GM12878 (cell line): ENCODE measurements at places on chromosomes 3 and 15.
A peak's percentile ranks its signal among the peaks of the same experiment; 100 is the strongest.

- no peak overlapping the region for H3K4me3 ChIP-seq
- DNase-seq, result no peak
- no peaks in the 10 kb centered on the region for H3K36me3 ChIP-seq
- no peak overlapping the region for H3K27ac ChIP-seq
- no peaks in the 10 kb centered on the region for H3K27me3 ChIP-seq
These were observed 6.2 kb downstream of the FRMD4B start for GRCh38 chr3:69379661-69380060.

GRCh38 chr3:126473292-126474168 lies 2.2 kb downstream of the ZXDC start:
- DNase-seq, result no peak
- H3K4me1 ChIP-seq, result peaks cover 9% of the 10 kb centered on the region; the same call in 1 of the 2 replicates
- H3K27me3 ChIP-seq, result no peaks in the 10 kb centered on the region
- peaks cover 9% of the 10 kb centered on the region for H3K36me3 ChIP-seq
- H3K4me3 ChIP-seq, result peak overlapping the region; percentile 64
- peak overlapping the region; percentile 31 for H3K27ac ChIP-seq

DNA sequence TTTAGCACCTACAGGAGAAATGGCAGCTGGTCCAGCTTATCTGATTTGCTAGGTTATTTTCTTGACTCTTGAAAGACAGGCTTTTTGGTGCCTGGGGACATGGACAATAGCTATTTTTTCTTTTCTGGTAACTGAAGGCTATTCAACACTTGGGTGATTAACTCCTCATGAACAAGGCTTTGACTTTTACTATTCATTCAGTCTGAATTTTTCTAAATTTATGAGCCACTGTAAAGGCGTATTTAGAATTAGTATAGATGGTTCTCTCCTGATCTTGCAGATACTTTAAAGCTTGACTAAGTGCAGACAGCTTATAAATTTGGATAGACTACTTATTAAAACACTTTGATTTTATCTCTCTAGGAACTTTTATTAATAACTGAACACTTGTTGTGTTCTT lies 18.4 kb upstream of the GFM1 start:
- H3K27ac ChIP-seq, result no peak overlapping the region
- H3K4me1 ChIP-seq, result no peaks in the 10 kb centered on the region
- DNase-seq, result no peak
- H3K4me3 ChIP-seq, result no peak overlapping the region

DNA sequence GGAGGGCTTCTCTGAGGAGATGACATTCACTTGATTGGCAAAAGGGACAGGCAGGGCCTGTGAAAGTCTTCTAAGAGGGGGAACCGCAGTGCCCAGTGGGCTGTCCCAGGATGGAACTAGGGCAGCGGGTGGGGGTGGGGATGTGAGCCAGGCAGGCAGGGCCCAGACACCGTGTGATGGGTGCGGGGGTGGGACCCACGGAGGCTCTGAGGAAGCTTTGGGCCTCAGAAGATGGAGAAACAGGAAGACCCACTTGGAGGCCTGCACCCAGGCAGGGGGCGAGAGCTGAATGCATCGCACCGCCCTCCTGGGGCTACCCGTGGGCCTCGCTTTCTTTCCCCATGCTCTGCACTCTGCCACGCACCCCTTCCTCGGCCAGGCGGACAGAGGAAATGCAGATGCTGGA lies 32.9 kb upstream of the ACAD9 start:
- H3K36me3 ChIP-seq, result no peaks in the 10 kb centered on the region
- no peak overlapping the region for H3K27ac ChIP-seq
- DNase-seq, result no peak
- H3K27me3 ChIP-seq, result no peaks in the 10 kb centered on the region

GRCh38 chr15:66655997-66656396 lies 46.0 kb upstream of the SMAD6 start:
- no peaks in the 10 kb centered on the region for H3K4me1 ChIP-seq
- no peaks in the 10 kb centered on the region for H3K36me3 ChIP-seq
- no peak for DNase-seq
- H3K27ac ChIP-seq, result no peak overlapping the region

DNA sequence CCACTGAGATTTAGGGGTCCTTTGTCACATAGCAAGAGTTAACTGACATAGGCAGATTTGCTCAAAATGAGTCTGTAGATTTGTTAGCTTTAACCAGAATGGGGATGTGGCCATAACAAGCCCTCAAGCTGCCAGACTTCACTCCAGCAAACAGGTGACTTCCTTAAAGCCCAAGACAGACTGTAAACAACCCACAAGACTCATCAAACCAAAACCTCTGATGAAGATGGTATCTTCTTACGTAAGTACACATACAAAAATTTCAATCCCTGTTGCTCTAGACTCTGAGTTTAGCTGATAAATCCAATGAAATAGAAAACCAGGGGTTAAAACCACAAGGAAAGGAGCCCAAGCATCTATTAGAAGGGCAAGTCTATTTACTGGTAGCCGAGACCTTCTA lies 18.2 kb upstream of the ZBTB20 start:
- no peak overlapping the region for H3K4me3 ChIP-seq
- no peaks in the 10 kb centered on the region for H3K27me3 ChIP-seq
- DNase-seq, result no peak

- no peaks in the 10 kb centered on the region for H3K36me3 ChIP-seq
- H3K27me3 ChIP-seq, result no peaks in the 10 kb centered on the region; the same call in 1 of the 2 replicates
- H3K4me1 ChIP-seq, result 0 out of 2 replicates have a peak, but pooled peaks cover 4% of the 10 kb centered on the region
- DNase-seq, result no peak
These were observed 2.4 kb upstream of the AP3B2 start for GRCh38 chr15:82712036-82712435.

- no peaks in the 10 kb centered on the region for H3K36me3 ChIP-seq
- no peaks in the 10 kb centered on the region for H3K27me3 ChIP-seq
- no peak overlapping the region for H3K27ac ChIP-seq
- H3K4me1 ChIP-seq, result no peaks in the 10 kb centered on the region
- no peak overlapping the region for H3K4me3 ChIP-seq
These were observed 94.5 kb downstream of the CFAP20DC start for GRCh38 chr3:58955308-58955707.

DNA sequence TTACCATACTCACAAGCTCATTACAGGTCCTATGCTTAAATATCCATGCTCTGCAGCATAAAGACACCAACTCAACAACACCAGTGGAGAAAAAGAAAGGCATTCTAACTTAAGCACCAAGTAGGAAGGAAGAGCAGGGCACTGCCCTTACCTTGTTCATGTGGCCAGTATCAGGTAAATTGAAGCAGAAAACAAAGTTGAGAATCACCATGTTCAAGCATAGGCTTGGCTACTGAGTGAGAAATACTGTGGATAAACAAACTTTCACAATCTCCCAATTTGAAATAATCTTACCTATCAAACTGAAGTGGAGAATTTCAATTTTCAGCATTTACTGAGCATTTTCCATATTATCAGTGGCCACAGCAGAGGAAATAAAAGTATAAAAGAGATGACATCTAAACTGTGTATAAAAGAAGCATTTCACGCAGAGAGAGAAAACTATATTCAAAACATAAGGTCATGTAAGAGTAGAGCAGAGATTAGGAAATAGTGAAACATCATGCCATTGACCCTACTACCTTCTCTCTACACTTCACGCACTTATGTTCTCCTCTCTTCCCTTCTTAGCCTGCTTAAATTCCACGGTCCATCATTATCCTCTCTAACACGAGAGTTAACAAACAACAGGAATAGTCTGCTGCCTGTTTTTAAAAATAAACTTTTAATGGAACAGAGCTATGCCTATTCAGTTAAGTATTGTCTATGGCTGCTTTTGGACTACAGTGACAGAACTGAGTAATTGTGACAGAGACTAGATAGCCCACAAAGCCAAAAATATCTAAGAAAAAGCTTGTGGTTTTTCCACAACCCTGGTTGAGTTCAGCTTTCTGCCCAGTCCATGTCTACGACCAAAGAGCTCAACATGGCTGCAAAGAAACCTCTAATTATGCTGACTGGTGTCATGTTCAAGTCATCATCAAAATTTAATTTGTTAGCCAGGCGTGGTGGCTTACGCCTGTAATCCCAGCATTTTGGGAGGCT lies 142.5 kb downstream of the NR1I2 start:
- no peak overlapping the region for H3K27ac ChIP-seq
- H3K27me3 ChIP-seq, result no peaks in the 10 kb centered on the region
- no peaks in the 10 kb centered on the region for H3K36me3 ChIP-seq
- H3K4me3 ChIP-seq, result no peak overlapping the region
- DNase-seq, result no peak

GRCh38 chr3:34396288-34396687 lies 597.9 kb downstream of the PDCD6IP start:
- no peak for DNase-seq
- no peaks in the 10 kb centered on the region for H3K36me3 ChIP-seq
- H3K4me1 ChIP-seq, result no peaks in the 10 kb centered on the region
- H3K27me3 ChIP-seq, result no peaks in the 10 kb centered on the region
- H3K4me3 ChIP-seq, result no peak overlapping the region
- no peak overlapping the region for H3K27ac ChIP-seq

DNA sequence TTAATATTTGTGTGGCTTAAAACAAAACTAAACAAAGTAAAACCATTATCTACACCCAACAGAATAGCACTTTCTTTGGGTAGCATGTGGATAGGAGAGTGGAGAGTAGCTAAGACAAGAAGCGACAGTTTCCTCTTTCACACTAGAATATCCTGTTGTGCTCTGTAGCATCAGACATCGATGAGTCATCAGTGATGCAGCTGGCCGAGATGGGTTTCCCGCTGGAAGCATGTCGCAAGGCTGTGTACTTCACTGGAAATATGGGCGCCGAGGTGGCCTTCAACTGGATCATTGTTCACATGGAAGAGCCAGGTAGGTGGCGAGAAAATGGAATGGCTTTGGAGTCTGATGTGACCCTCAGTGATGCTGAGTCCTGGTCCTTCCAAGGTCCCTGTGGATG lies 108.1 kb downstream of the USP13 start:
- H3K27me3 ChIP-seq, result no peaks in the 10 kb centered on the region
- no peak overlapping the region for H3K27ac ChIP-seq
- no peak for DNase-seq
- peaks cover 6% of the 10 kb centered on the region for H3K36me3 ChIP-seq

DNA sequence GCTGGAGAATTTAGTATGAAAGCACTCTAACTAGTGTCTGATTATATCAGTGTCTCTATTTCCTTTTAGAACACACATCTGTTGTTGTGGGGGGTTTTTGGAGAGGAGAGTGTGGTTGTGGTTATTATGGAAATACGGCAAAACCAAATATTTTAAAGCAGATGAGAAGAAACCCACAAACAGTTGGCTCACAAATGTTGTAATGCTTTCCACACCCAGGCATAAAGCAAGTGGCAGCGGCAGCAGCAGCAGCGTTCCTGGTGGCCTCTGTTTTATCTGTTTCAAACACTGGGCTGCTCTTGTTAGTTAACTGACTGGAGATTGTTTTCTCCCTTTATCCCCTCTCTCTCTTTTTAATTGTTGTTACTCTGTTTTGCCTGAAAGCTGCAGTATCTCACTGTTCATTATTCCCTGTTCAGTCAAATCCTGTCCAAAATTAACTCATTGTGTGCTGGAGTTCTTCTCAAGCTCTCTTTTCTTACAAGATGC lies 1045.5 kb upstream of the NR2F2 start:
- no peak for DNase-seq
- H3K36me3 ChIP-seq, result no peaks in the 10 kb centered on the region
- H3K4me3 ChIP-seq, result no peak overlapping the region
- H3K27ac ChIP-seq, result no peak overlapping the region

- no peak overlapping the region for H3K27ac ChIP-seq
- H3K4me3 ChIP-seq, result no peak overlapping the region
- H3K27me3 ChIP-seq, result no peaks in the 10 kb centered on the region; the same call in 1 of the 2 replicates
- DNase-seq, result no peak
These were observed 91.8 kb upstream of the PFN2 start for GRCh38 chr3:150062492-150062891.

DNA sequence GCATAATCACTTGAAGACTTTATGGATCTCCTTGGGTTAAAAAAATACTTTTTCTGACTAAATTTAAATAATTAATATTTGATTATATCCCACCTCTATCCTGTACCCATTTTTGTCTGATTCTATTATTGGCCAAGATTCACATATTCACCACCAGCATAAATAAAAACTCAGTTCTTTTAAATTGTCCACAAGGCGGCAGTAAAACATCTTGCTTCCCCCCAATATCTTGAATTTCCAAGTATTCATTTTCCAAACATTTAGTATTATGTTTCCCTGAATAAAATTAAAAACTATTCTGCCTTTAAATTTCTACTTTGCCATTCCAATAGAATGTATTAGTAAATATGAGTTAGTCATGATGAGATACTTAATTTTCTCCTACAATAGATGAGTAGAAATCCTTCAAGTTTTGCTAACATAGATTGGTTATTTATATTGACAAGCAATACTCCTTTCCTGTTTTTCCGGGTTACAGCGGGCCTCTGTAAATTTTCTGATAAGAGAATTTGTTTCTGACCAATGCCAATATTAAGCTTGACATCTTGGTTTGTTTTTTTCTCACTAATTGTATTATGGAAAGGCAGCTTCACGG lies 218.7 kb upstream of the MDFIC2 start:
- H3K4me3 ChIP-seq, result no peak overlapping the region
- no peaks in the 10 kb centered on the region for H3K27me3 ChIP-seq

- H3K27me3 ChIP-seq, result no peaks in the 10 kb centered on the region
- H3K4me3 ChIP-seq, result no peak overlapping the region
- peaks cover 42% of the 10 kb centered on the region for H3K4me1 ChIP-seq
- H3K27ac ChIP-seq, result peak overlapping the region; percentile 27
These were observed 3.0 kb upstream of the EDEM1 start for GRCh38 chr3:5184499-5184898.

DNA sequence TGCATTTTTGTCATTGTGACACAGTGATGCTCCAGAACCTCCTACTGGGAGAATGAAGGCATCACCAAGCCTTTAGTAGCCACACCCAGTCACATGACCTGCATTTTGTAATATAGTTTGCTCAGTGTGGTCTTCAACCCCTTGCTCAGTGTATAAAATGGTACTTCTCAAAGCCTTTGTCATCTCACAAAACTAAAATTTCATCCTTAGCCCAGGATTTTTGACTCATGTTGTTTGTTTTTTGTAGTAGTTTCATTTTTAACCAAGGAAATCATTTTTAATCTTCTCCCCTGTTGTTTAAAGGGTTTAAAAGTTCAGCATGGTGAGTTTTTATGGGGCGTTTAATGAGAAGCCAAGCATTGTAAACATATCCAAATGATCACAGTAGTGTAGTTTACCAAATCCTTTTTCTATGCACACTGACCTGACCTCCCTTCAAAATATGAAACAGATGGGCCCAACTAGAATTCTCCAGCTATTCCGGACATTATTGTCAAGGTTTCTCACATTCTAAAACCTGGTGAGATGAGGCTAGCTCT lies 123.5 kb upstream of the IL12A start:
- no peaks in the 10 kb centered on the region for H3K27me3 ChIP-seq
- H3K36me3 ChIP-seq, result no peaks in the 10 kb centered on the region
- no peak overlapping the region for H3K4me3 ChIP-seq
- no peak for DNase-seq
- no peak overlapping the region for H3K27ac ChIP-seq
